ENCODE measurements at places on chromosomes 12 and 14. TPM values are rescaled to one million over a fixed set of nuclear protein-coding genes. Genes with fewer than 3 reads are reported as not detected.

TSHR gene
- total RNA-seq: not detected

KRT85 gene
- not detected for total RNA-seq

COX8C gene
- total RNA-seq: not detected

NTF3 gene
- total RNA-seq: 1.4 TPM

DLK1 gene
- total RNA-seq: 219 TPM

ZDHHC22 gene
- total RNA-seq: 1.9 TPM

CD163 gene
- 2.8 TPM for total RNA-seq

DNA sequence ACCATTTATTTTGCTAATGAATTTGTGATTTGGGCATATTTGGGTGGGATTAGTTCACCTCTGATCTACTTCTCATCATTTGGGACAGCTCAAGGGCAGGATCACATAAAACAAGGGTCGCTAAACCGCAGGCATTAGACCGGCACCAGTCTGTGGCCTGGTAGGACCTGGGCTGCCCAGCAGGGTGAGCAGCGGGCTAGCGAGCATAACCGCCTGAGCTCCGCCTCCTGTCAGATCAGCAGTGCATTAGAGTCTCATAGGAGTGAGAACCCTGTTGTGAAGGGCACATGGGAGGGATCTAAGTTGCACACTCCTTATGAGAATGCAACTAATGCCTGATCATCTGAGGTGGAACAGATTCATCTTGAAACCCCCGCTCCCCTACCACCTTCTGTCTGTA lies 785.3 kb downstream of the TRHDE start:
- DNase-seq: peak; percentile 64

DNA sequence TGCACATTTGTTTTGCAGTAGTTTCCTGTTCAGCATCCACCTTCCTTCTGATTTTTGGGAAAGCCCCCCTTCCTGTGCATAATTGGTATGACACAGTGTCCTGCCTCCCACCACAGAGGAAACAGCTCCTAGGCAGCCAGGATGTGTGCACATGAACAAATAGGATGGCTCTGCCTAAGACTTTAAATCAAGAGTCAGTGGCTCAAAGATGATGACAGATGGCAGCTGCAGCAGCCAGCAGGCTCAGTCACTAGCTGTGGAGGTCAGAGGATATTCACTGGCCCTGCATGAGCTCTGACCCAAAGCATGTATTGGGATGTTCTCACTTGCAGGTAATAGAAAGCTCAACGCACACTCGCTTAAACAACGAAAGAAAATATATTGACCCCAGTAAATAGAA lies 90.3 kb downstream of the KCNK10 start:
- DNase-seq: no peak

- DNase-seq: no peak
Measured at GRCh38 chr12:5585178-5585577, 153.3 kb downstream of the NTF3 start.

DNA sequence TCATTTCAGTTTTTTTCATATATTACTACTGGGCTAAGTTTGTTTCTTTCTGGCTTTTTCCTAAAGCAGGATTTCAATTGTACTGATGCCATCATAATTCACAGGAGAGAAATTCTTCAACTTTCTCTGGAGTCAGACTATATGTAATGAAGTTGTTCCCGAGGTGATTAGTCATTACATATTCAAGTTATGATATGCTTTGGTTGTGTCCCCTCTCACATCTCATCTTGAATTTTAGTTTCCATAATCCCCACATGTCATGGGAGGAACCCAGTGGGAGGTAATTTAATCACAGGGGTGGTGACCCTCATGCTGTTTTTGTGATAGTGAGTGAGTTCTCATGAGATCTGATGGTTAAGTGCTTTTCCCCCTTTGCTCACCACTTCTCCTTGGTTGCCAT lies 227.5 kb upstream of the LRIG3 start:
- DNase-seq: no peak

DNA sequence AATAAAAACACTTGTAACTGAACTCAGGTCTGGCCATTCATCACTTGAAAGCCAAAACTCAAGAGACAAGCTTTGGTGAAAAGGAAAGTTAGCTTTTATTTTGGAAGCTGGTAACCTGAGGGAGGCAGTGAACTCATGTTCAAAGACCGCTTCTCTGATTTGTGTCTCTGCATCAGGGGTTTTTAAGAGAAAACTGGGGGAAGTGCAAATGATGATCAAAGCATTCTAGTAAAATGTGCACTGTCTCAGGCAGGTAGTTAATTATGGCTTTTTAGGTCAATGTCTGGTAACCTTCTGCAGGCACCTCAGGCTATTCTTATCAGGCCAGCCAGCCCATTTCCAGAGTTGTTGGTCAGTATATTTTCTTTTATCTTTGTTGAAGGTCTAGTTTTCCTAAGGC lies 162.2 kb downstream of the SYT10 start:
- DNase-seq: no peak

- no peak for DNase-seq
Measured at GRCh38 chr12:89279499-89279898, 72.8 kb downstream of the DUSP6 start.

DNA sequence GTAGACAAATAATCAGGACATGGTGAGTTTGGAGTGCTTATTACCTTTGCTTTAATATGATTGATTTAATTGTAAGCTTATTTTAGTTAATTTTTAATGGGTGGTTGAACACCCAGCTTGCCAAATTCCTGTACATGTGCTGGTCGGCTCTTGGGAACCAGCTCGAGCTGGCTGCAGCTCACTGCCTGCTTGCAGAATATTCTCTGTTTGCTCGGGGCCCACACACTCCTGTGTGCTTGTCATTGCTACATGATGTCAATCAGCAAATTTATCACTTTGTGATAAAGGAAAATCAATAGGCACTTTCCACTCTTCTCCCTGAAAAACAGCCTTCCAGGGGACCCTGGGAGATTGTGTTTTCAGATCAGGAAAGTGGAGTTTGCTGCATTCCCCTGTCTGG lies 141.1 kb upstream of the LHX5 start:
- DNase-seq: no peak

DNA sequence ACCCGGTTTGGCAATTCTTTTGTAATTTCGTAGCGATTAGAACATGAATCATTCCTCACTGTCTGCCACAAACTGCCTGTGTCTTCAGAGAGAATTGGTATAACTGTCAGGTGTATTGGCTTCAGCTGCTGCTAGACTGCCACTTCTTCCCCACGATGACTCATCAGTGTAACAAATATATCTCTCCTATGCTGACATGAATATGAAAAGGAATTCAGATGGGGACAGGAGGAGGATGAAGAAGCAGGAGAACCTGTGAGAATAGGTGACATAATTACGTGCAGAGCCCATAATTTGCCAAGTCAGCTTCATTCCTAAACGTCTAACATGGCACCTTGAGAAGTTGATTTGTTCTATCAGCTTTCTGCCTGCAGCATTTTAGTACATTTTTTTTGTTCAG lies 64.9 kb downstream of the FRMD6 start:
- DNase-seq: no peak

DNA sequence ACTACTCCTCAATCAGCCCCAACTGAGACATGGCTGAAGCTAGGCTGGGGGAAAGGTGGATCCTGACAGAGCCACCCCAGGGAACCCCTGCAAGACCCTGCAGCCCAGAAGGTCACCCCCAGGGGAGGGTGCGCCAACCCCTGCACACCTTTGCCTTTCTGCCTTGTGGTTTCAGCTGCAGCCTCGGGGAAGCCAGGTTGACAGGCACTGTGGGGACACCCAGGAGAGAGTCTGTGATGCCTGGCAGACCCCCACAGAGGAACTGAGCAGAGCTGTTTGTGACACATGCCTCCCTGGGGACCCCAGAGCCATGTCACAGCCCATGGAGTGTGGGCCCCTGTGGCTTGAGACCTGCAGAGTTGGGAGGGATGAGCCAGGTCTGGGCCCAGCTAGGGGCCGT lies 11.8 kb upstream of the HHIPL1 start:
- DNase-seq: no peak

DNA sequence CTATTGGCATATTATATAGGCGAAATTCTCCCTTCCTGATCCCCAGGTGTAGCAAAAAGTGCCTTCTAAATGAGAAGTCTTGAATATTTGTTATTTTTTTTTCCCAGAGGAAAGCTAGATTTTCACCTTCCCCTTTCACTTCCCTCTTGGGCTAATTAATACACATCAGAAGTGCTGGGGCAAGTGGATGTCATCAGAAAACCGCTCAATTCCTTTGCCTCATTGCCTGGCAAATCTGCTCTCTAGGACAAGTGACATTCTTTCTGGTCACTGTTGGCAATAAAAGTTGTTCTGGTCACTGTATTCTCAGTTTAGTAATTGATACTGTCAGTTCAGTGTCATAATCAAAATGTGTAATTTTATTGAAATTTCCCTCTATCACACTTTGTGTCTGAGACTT lies 174.5 kb downstream of the ETNK1 start:
- no peak for DNase-seq

DNA sequence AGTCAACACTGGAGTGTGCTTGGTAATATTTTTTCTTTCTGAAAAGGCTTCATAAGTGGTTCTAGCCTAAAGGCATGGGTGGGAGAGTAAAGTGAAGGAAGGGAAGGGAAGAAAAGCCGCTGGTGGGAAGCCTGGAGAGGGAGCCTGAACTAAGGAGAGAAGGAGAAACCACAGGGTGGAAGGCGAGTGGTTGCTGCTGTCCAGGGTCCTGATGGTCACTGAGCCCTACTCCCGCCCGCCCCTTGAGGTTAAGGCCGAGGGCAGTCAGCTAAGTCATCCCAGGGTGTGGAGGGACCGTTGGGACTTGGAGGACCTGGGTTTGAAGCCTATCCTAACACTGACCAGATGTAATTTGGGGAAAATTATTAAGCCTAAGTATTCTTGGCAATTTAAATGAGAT lies 189.1 kb downstream of the PIWIL1 start:
- DNase-seq: peak; percentile 97

DNA sequence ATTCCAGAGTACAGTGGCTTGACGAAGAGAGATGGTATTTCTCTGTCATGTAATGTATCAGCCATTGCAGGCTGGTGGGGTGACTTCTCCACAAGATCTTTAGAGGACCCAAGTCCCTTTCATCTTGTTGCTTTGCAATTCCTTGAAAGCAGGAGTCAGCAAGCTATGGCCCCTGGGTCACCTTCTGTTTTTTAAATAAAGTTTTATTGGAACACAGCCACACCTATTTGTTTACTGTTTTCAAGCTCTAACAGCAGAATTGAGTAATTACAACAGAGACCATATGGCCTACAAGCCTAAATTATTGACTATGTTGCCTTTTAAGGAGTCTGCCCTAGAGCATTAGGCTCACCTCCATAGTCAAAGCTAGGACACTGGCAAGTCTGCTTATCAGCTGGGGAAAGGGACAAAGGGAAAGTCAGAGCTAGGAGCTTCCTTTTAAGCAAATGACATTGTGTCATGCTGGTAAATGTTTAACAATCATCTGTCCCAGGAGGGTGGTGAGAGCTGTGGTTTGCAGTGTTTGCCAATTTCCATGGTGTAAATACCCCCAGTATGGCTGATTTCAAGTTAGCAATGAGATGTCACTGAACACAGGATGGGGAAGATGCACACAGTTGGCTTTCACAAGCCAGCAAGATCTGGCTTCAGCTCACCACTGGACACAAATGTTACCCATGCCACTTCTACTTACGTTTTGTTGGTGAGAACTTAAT lies 87.7 kb upstream of the PWP1 start:
- DNase-seq: no peak

DNA sequence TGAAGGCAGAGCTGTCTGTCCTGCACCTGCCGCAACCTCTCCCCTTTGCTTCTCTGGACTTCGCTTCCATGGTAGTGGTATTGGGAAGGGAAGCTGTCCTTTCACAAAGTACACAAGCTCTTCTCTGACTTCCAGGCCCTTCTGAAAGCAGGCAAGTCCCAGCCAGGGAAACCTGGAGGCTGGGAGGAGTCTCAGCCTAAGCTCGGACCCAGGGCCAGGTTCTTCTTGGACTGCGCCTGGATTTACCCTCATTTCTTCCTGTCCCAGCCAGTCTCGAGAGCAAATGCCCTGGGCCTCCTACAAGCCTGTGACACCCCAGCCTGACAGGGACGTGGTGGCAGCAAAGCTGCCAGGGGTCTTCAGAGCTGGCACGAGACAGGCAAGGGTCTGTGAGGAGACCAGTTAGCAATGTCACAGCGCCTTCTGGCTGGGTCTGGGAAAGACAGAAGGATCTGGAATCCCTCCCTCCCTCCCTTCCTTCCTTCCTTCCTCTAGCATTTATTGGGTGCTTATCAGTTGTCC lies 22.4 kb downstream of the ISCA2 start:
- DNase-seq: no peak

GRCh38 chr14:73014105-73014504 lies 12.8 kb downstream of the ZFYVE1 start:
- DNase-seq: no peak

GRCh38 chr14:71675126-71675899 lies 256.9 kb upstream of the RGS6 start:
- peak; percentile 79 for DNase-seq

DNA sequence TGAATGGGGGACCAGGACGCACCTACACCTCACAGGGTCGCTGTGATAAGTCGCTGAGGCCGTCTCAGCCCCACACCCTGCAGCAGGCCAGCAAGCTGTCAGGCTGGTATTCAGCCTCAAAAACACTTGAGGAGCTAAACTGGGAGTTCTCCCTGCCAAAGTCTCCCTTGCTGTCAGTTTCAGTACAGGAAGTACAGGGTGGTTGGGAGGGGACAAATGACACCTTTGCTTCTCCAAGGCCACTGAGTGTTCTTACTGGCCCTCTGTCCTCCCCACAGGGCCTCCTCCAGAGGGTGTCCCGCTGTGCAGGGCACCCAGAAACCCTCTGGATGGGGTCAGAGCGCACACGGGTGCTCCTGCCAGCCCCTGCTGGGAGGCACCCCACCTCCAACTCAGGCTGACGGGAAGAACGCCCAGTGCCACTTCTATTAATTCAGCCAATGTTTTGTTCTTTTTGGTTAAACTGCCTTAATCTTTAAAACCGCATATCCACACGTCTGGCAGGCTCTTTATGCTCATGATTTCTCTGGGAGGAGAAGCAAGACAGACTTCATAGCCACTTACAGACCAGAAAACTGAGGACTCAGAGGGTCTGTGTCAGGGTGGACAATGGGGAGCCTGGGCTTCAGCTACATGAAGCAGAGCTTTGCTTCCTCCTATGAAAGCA lies 75.9 kb downstream of the ITPK1 start:
- DNase-seq: no peak

- no peak for DNase-seq
Measured at GRCh38 chr12:102652645-102653313, 172.4 kb upstream of the IGF1 start.

- no peak for DNase-seq
Measured at GRCh38 chr14:92934196-92935085, 11.5 kb downstream of the CHGA start.

GRCh38 chr12:75944097-75944904 lies 87.3 kb downstream of the PHLDA1 start:
- peak; percentile 71 for DNase-seq

- DNase-seq: no peak
Measured at GRCh38 chr12:52210925-52211650, 19.3 kb upstream of the KRT80 start.

GRCh38 chr12:24014915-24015832 lies 65.7 kb upstream of the SOX5 start:
- DNase-seq: no peak

- DNase-seq: no peak
Measured at GRCh38 chr12:67433385-67434175, 164.4 kb downstream of the CAND1 start.
